ENCODE measurements at places on chromosomes 4 and X.

- DNase-seq: no peak
Measured at GRCh38 chrX:20374450-20374849, 107.7 kb upstream of the RPS6KA3 start.

- no peak for DNase-seq
Measured at GRCh38 chr4:1022051-1022738, 10.8 kb downstream of the FGFRL1 start.

GRCh38 chr4:153933915-153934687, 145.2 kb upstream of the SFRP2 start:
- DNase-seq: no peak

DNA sequence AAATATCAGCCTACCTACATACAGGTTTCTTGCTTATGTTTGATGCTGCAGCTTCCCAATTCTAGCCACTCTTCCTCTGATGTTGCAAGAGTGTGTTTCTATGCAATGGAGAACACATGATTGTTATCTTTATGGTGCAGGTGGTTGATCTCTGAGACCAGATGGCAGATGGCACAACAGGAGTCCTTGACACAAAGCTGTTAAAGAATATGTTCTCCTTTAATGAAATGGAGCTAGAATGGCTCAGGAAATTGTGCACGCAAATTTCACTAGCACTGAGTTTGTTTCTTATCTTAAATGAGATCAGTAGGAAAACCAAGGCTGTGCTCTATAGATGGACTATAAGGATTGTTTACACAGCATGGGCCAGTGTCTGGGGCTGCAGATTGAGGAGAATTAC, 29.9 kb upstream of the TTC29 start:
- no peak for DNase-seq

- no peak for DNase-seq
Measured at GRCh38 chrX:68950937-68951336, 122.1 kb downstream of the EFNB1 start.

GRCh38 chr4:99024481-99025275, 29.2 kb downstream of the METAP1 start:
- no peak for DNase-seq

GRCh38 chrX:108541286-108541685, 101.6 kb downstream of the COL4A5 start:
- DNase-seq: no peak

DNA sequence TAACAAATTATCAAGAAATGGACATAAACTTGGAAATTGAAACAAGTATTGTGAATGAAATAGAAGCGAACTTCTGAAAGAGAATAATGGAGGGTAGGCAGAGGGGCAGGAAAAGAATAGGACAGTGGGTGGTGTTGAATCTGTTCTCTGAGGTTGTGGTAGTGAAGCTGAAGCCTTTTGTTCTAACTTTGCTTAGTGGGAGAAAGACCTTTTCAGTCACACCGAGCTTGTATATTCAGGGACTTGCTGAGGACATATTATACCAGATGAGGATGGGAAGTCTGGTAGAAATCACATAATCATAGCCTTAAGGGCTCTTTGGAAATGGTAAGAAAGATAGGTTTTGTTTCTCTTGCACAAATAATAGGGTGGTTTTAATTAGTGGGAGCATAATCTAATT, 115.4 kb upstream of the NDST4 start:
- no peak for DNase-seq

GRCh38 chr4:6487466-6487865, 15.1 kb upstream of the PPP2R2C start:
- DNase-seq: no peak

GRCh38 chr4:122542411-122543236, 78.2 kb downstream of the IL21 start:
- DNase-seq: peak; percentile 54

GRCh38 chr4:158446106-158446505, 75.6 kb upstream of the RXFP1 start:
- no peak for DNase-seq

DNA sequence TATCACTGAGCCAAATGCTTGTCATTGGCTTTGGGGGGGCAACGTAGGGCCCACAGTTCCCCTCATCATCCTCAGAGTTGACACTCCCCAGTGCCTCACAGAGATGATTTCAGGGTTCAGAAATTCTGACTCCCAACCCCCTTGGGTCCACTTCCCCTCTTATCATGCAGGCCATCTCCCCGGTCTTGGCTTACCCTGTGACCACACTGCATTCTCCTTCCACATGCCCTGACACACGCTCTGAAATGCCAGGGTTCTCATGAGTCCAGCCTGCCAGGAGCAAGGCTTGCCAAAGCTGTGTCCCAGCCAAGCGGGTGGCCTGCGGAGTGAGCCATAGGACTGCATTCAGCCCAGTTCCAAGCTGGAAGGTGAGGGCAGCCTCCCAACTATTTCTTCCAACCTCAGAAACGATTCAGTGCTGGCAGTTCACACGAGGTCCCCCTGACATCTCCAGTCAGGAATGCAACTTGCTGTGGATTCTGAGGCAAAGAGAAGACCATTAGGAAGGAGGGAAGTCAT, 101.2 kb downstream of the SMIM20 start:
- peak; percentile 98 for DNase-seq

GRCh38 chr4:32858971-32859370, 2138.8 kb downstream of the PCDH7 start:
- peak; percentile 86 for DNase-seq

DNA sequence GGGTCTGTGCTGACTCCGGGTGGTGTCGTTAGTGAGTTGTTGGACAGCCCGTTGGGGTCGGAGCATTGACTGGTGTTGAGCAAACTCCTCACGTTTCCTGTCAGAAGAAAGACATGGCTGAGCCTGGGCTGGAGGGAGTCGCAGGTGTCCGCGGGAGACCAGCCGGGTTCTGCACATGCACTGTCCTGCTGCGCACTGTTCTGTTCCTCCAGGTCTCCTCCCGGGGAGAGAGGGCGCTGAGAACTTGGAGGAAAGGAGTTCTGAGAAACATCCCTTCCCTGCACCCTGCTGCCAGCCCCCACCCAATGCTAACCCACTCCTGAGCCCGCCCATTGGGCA, 1.1 kb downstream of the ZNF141 start:
- no peak for DNase-seq

DNA sequence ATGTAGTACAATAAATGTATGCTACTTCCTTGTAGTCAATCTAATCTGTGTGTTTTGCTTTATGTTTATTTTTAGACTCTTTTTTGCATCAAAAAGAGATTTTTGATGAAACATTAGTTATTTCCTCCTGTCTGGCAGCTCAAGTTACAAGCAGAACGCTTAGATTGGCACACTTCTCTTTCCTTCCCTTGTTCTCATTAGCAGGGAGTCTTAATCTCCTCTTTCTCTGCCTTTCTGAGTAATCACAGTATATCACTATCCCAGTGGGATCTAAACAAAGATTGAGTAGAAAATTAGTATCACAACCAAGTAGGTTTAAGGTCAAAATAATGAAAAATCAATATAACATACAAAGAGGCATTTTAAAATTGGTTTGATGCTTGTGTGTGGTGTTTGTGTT, 1192.6 kb downstream of the C4orf33 start:
- DNase-seq: no peak

DNA sequence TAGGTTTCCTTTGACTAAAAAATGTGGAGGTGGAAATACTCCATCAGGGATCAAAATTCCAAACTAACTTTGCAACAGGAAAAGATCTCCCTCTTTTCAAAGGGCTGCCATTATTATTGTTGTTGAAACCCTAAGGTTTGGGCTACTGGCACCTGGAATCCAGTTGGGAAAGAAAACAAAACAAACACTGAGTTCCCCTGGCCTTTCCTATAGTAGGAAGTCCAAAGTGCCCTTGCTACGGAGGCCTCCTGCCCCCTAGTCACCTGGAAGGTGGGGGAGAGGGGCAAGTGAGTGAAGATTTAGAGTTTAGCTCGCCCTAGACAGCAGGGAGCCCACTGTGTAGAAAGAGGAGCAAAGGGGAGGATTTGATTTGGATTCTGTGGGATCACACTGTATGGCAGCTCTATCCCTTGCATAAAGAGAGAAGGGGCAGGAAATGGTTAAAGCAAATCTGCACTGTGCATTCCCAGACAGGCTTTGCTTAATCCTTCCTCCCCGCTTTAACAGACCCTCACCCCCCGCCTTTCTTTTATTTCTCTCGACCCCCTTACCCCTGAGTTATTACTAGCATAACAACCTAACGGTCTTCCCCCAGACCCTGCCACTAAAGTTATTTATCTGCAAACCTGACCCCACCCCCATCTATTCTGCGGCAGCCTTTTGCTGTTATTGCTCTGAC, 627 bp upstream of the FAT4 start:
- DNase-seq: no peak

DNA sequence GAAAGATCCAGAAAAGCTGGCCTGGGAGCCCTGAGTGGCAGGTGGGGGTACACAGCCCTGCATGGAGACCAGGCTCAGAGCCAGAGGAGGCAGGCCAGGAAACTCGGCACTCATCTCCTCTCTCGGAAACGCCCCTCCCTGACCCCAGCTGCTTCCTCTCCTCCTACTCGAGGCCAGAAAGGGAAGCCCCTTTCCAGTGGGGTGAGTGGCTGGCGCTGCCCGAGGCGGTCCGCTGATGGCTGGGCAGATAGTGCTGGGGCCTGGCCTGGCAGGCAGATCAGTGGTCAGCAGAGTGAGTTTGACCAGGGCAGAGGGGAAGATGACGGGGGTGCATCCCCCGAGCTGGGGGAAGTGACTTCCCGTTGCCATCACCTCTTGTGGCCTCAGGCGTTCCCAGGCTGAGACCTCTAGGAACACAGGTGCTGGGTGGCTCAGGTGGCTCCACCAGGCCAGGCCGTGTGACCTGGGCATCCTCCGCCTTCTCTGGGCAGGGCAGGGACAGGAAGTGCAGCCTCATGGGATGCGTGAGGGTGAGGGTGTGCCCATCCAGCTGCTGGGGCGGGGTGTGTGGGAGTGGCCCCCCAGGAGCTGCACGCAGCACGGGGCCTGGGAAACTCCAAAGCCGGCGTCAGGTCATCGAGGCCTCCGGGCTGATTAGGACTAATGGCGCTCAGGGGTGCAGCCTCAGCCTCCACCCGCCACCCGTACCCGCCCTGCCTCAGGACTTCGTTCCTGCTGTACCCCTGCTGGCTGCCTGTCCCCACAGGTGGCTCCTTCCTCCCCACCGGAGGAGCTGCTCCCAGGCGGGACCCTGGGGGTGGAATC, 5.7 kb downstream of the SH3BP2 start:
- DNase-seq: no peak

DNA sequence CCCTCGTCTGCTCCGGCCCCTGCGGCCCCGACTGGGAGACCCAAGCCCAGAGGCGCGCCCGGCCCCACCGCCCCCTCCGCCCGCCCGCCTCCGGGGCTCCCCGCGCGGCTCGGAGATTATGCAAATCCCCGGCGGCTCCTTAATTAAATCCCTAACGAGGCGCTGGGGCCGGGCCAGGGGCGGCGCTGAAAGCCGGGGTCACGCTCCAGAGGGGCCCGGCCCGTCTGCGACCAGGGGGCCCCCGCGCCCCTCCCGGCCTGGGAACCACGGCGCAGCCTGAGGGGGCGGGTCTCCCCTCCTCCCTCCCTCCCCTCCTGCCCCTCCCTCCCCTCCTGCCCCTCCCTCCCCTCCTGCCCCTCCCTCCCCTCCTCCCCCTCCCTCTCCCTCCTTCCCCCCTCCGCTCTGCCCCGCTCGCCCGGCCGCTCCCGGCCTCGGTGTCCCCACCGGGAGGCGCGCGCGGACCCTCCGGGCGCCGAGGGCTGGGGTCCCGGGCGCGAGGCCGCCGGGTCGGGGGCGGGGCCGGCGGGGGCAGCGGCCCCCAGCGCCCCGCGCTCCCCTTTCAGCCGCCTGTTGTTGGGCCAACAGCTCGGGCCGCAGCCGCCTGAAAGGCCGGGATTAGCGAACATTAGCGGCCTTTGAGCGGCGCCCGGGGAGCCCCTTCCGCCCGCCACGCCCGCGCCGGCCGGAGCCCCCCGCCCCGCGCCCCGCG, 25.9 kb upstream of the FGFR3 start:
- DNase-seq: no peak

- no peak for DNase-seq
Measured at GRCh38 chr4:74308215-74308614, at the start of gene EPGN. Gene EPGN (plus strand): TSS chr4:74308470. CDS start chr4:74308534, 64 bp downstream.

GRCh38 chr4:38493066-38493465, 170.9 kb upstream of the KLF3 start:
- no peak for DNase-seq

GRCh38 chrX:132292793-132293192, 73.5 kb upstream of the RAP2C start:
- peak; percentile 52 for DNase-seq

DNA sequence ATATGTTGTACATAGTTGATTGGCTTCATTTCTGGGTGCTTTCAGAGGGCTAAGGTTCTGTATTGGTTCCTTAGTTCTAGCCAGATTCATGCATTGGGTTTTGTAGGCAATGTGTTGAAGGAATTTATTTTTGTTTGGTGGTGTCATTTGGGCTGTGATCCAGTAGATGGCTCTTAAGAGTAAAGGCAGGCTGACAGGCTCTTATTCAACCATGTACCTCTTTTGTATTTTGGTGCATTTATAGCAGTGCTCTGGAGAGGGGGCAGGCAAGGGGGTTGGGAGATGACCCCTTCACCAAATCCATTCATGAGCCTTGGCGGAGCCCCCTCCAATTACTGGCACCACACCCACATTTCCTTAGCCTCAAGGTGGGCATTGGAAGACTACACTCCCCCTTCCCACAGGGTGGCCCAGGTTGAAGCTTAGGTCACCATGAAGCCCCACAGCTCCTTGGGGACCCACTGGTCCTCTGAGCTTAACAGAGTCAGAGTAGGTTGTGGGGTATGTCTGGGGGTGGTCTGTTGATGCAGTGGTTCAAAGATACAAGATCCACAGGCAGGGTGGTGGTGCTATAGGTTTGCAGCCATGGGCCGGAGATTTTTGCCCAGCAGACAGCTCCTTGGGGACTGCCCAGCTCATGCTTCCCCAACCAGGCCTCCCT, 143.0 kb upstream of the GNPDA2 start:
- no peak for DNase-seq

DNA sequence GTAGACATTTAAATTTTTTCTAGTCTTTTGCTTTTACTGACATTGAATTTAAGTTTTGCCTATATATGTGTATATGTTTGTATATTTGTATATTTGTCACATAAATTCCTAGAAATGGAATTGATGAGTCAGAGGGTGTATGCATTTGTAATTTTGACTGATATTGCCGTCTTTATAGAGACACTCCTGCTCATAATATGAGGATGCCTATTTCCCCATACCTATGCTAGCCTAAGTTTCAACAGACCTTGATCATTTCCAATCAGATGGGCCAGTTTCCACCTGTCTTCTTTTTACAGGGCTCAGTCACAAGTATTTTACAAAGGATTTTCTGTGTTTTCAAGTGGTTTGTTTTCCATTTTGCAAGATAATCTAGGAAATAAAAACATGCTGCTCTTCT, 10.8 kb downstream of the PDLIM5 start:
- DNase-seq: no peak

GRCh38 chr4:139900964-139901376, 235.4 kb downstream of the MGST2 start:
- DNase-seq: no peak

DNA sequence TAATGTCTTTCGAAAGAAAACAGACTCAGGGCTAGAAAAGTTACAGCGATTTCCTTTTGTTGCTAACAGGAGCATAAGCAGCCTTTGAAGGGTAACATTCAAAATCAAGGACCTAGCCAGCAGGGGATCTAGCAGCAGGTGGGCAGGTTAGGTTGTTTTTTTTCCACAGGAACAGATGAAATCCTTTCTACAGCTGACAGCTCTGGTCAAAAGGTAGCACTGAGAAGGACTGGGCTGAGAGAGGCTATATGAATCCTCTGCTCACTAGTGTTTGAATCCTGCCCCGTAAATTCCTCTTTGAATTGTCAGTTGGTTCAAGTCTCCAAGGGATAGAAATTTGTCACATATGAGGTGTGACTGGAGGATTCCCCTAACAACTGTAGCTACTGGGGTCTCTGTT, 188.2 kb downstream of the SH2D1A start:
- DNase-seq: no peak
